Fibroblast of skin of left quadriceps (primary cell): ENCODE measurements at places on chromosomes 2 and 18.

DNA sequence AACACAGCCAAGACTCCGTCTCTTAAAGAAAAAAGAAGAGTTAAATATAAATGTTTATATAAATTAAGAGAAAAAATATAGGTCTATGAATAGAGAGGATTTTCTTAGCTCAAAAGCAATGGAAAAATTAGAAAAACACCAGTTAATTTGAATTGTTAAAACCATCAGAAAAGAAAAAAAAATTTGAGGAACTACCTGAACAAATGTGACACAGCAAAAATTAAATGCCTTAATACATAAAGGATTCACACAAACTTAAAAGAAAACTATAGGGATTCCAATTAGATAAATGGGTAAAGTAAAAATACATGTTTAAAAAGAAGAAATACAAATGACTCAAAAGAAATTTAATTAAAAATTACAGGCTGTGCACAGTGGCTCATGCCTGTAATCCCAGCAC lies 147.9 kb upstream of the DNMT3A start:
- DNase-seq: no peak

DNA sequence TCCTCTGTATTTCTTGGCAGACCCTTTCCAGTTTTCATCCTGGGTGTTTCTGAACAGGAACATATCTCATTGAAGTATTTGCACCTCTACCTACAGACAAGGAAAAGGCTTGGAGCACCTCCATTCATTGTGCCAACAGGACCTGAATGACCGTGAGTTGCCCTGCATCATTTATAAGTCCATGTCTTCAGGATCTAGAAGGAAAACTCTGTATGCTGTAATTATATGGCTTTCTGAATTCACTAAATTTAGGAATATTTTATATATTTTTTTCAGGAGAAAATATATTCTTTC lies 402.3 kb upstream of the SLC14A2 start:
- DNase-seq: no peak

- DNase-seq: peak; percentile 44
Measured at GRCh38 chr18:25827228-25827627, 263.2 kb downstream of the SS18 start.

GRCh38 chr2:30680121-30680520 lies 127.1 kb downstream of the CAPN13 start:
- no peak for DNase-seq

GRCh38 chr2:230129343-230129742 lies 60.6 kb upstream of the SLC16A14 start:
- DNase-seq: no peak

DNA sequence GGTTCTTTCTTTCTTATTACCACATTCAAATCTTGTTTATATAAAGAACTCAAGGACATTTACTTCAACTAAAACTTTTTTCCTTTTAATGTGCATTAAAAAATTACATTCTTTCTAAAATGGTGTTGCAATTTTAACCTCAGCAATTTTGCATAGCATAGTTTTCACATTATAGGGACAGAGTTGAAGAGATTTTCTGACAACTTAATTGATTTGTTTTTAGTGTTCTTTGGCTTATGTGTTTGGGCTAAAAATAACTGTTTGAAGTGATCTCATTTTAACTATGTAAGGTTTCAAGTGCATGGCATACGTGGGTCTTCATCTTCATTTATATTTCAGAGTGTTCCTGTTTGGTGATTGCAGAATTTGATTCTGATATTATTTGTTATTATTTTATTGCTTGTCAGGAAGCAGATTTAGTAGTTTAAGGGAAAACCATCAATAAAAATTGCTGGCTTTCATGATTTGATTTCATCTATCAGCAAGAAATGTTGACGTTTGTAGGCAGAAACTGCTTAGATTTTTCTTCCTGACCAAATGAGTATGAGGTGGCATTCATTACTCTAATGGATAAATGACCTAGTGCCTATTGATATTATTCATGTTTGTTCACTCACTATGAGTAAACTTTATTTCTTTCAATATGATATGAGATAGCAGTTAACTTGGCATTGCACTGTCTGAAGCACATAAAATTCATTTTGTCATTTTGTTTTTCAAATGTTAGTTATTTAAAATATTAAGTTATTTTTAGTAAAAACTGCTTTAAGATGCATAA lies 398.4 kb downstream of the NUP35 start:
- peak; percentile 3 for DNase-seq

- no peak for DNase-seq
Measured at GRCh38 chr2:225996462-225996828, 596.9 kb downstream of the NYAP2 start.

- DNase-seq: peak; percentile 29
Measured at GRCh38 chr2:128347701-128348539, 29.3 kb upstream of the HS6ST1 start.

GRCh38 chr2:18325118-18325517 lies 235.3 kb downstream of the RDH14 start:
- DNase-seq: no peak

DNA sequence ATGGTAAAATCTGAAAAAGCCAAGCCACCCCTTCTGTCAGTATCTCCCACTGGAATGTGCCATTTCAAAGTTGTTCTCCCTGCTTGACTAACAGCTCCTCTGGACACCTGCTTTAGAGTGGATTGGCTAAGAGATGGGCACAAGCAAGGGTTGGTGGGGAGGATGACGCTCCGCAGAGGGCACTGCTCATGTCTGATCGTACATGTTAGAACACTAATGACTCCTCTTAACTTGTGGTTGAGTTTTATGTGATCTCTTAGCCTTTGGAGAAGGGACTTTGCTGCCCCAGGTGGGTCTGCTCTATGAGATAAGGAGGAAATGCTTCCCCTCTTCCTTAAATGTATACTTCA lies 8.2 kb upstream of the KIAA2012 start:
- DNase-seq: no peak

GRCh38 chr2:113284476-113284875 lies 5.8 kb upstream of the PAX8 start:
- DNase-seq: no peak

DNA sequence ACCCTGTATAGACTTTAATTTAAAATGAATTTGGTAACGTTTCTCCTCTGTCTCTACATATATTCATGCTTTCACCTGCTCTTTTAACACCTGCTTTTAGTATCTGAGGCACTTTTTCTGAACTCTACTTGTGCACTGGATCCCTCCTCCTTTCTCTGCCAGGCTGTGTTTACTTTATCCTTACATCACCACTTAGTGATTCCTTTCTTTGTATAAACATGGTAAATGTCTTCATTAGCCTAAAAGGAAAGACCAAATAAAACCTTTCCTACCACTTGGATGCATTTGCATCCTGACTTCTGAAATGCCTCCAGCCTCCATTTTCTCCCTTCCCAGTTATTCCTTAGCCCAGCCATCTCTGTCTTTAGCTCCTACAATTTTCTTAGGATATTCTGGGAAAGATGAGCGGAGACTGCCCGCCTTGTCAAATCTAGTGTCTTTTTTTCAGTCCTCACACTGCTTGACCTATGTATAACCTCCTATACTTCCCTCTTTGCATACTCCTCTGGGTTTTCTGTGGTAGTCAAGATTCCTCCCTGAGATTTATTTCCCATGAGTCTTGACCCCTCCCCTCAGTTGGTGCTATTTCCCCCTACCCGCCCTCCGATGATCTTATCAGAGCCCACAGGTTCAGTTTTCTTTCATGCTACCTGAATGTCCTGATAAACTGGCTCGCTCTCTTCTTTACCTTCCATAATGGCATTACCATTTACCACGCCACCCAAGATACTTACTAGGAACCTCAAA lies 44.8 kb downstream of the REL start:
- DNase-seq: no peak

DNA sequence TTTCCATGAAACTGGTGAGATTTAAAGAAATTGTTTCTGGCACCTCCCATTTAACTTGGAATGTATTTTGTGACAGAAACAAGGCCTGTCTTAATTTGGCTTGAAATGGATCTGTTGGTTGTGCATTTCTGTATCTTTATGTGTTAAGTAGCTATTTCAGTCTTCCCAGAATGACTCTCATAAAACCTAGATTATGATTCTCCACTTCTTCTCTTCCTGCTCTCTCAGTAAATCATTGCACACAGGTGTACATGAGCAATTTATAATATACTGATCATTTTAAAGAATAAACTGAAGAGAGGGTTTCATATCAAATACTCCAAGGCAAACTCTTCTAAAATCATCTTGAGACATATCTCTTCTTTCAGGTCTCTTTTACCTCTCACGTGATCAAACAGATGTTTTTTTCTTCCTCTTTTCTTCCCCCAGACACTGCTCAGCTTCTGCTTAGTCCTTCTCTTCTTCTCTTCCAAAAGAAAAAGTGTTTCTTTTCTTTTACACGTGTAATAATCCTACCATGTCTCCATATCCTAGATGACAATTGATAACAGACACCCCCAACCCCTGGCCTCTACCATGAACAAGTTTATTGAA lies 112.0 kb downstream of the PPP1R1C start:
- DNase-seq: no peak

DNA sequence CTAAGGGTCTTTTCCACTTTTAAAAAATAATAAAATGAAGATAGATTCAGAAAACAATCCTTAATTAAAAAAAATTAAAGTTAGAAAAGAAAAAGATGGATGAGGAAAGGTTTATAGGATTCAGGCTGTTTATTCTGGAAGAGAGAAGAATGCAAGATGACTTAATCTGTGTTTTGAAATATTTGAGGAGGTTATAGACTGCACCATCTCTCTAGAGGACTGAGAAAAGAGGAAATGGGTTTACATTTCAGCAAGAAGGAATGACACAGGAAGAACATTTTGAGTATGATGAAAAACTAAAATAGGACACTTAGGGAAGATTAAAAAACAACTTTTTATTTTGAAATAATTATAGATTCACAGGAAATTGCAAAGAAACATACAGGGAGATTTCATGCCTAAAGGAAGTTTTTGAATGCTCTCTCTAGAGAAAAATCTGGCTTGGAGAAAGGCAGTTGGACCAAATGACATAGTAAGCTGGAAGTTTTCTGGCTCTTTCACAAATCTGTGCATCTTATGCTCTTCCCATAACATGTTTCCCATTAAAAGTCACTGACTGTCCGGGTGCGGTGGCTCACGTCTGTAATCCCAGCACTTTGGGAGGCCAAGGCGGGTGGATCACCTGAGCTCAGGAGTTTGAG lies 75.0 kb downstream of the CERS6 start:
- no peak for DNase-seq

- peak; percentile 87 for DNase-seq
Measured at GRCh38 chr2:135839713-135840112, 2.7 kb upstream of the LCT start.

- DNase-seq: peak; percentile 6
Measured at GRCh38 chr18:37385846-37386778, 179.5 kb downstream of the CELF4 start.

DNA sequence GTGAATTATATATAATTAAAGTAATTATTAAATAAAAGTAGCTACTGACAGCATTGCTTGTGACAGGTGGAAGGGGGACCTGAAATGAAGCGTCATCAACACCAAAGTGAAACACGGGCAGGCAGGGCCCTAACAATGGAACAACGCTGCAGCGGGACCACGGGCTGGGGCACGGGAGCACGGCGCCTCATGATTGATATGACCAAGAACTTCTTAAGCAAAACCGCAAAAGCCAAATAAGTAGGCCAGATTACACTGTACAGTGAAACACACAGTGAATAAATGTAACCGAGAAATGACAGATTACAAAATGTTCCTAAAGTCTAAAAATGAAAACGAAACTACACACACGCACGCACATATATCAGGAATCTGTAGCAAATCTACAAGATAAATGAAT lies 81.4 kb downstream of the SNTG2 start:
- DNase-seq: no peak

- DNase-seq: no peak
Measured at GRCh38 chr2:213036836-213037235, 114.6 kb downstream of the IKZF2 start.
